ENCODE measurements at places on chromosomes 5 and 9. TPM values are rescaled to one million over a fixed set of nuclear protein-coding genes. Genes with fewer than 3 reads are reported as not detected.

TAF11L10 gene
- not detected for total RNA-seq

LHX6 gene
- 1.0 TPM for total RNA-seq

DNA sequence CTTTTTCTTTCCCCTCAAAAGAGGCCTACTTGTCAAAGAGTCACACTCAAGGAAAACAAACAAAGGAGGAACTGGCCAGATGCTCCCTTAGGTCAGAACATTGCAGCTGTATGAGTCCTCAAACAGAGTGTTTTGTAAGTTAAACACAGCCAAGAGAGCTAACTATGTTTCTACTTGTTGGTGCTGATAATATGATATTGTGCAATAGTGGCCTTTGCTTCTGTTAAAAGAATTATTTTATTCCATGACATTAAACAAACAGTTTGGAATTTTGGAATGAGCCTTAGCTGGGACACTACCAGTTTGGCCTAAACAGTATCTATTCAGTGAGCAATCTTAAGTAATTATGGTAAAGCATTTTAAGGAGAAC, 56.0 kb upstream of the TPD52L3 start:
- no peaks in the 10 kb centered on the region for H3K27me3 ChIP-seq
- no peaks in the 10 kb centered on the region for H3K4me1 ChIP-seq
- H3K4me3 ChIP-seq: no peak overlapping the region
- no peak overlapping the region for H3K27ac ChIP-seq
- no peaks in the 10 kb centered on the region for H3K36me3 ChIP-seq
- DNase-seq: no peak

DNA sequence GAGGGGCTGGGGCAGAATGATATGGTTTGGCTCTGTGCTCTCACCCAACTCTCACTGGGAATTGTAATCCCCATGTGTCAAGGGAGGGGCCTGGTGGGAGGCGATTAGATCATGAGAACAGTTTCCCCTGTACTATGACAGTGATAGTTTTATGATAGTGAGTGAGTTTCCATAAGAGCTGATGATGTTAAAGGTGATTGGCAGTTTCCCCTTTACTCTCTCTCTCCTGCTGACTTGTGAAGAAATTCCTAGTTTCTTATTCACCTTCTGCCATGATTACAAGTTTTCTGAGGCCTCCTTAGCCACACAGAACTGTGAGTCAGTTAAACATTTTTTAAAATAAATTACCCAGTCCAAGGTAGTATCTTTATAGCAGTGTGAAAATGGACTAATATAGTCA, 120.4 kb upstream of the CDH9 start:
- no peak for DNase-seq
- peaks cover 7% of the 10 kb centered on the region for H3K4me1 ChIP-seq
- H3K27ac ChIP-seq: no peak overlapping the region
- peaks cover 27% of the 10 kb centered on the region for H3K36me3 ChIP-seq
- H3K4me3 ChIP-seq: no peak overlapping the region

DNA sequence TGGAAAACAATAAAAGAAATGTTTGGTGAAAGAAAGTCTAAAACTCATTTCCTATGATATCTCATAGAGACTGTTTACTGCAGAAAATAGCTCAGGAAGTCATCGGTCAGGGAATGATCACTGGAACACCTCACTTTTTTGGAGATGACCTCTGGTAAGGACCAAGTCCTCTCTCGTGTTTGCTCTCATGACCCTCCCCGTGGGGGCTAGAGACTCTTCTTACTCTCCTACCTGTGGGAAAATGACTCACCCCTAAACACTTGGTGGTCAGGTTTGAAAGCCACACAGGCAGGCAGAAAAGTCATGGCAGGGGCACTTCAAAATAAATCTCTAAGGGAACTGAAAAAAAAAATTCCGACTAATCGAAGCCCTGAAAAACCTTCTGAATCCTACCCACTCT, 48.2 kb downstream of the FAM240B start:
- H3K27ac ChIP-seq: peak overlapping the region; percentile 56
- no peaks in the 10 kb centered on the region for H3K36me3 ChIP-seq
- H3K27me3 ChIP-seq: no peaks in the 10 kb centered on the region
- no peak for DNase-seq
- H3K4me3 ChIP-seq: peak overlapping the region; percentile 20

DNA sequence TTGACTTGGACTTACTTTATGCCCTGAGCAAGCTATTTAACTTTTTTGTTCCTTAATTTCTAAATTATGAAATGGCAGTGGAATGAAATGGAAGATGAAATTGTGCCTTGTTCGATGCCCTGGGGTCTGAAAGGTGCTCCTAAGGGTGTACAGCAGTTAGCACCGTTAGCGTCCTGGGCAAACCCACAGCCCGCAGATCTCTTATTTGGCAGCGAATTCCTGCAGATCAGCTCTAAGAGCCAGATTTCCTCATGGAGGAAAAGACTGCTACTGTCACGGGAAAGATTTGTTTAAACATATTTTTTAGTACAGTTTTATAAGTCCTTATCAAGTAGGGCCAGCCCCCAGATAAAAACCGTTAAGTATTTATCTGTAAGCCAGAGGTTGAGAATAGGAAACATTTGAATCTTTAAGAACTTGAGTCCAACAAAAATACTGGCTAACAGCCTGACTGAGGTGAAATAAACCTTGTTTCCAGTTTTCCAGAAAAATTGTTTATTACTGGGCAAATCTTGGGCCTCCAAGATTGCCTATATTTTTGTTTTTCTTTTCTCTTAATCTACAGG, 216.5 kb upstream of the DMRT1 start:
- no peak overlapping the region for H3K27ac ChIP-seq
- H3K4me1 ChIP-seq: peaks cover 11% of the 10 kb centered on the region
- H3K4me3 ChIP-seq: no peak overlapping the region
- no peak for DNase-seq
- no peaks in the 10 kb centered on the region for H3K36me3 ChIP-seq
- H3K27me3 ChIP-seq: no peaks in the 10 kb centered on the region

DNA sequence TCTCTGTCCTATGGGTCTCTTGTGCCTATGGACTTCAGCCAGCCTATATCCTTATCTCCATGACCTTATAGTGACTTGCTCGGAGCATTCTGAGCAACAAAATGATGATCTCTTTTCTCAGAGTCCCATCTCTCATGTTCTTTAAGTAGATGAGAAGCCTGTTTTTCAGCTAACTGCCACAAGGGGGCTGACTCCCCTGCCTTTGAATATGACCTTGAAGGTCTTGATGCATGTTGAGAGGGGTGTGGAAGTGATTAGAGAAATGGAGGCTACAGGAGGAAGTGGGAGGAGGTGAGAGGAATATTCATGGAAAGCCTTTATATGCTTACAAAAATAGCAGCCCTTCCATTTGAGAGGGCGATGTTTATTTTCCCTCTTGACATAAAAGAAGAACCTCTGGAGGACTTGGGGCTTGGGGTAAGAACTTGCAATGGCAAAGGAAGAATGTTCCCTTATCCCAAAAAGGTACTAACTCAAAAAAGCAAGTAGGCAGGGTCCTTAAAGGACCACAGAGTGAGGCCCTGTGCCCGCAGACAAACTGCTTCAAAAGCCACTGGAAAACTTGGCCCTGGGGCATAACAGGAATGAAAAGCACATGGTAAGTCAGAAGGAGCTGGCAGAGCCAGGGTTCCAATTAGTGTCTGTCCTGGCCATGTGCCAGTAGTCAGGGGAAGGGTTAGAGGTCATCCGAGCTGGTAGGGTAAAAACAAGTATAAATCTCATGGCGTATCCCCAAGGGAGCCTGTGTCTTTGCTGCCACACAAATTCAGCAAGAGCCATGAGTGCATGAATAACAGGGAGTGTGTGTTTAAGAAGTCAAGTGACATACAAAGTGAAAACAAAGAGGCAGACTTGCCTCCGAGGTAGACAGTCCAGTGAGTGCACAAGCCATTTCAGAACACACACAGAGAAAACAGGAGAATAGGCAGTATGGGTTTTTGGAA, 39.1 kb downstream of the FGD3 start:
- DNase-seq: peak; percentile 71
- no peak overlapping the region for H3K4me3 ChIP-seq
- peaks cover 26% of the 10 kb centered on the region for H3K36me3 ChIP-seq
- no peaks in the 10 kb centered on the region for H3K27me3 ChIP-seq
